ENCODE measurements at places on chromosomes 4 and X.

DNA sequence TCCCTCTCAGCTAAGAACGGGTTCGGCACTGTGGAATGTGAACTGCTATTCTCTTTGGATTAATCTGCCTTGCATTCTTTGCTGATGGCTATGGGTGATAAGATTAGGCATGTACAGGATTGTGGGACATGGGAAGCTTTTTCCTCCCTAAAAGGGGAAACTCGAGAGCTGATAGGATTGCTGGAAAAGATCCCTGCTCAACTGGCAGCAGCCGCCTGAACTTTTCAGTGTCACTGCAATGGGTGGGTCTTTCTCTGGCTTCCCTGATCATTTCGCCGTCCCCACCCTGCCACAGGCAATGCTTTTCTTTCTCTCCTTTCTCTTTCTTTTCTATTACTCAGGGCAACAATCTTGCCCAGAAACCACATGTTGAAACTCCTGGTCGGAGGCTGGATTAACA is 20.5 kb downstream of the PAGE2 start:
- no peak for DNase-seq

GRCh38 chr4:170009291-170009690 is 16.9 kb downstream of the MFAP3L start:
- no peak for DNase-seq

GRCh38 chr4:69757464-69757863 is 3.0 kb downstream of the SULT1B1 start:
- no peak for DNase-seq

GRCh38 chrX:102846544-102847236 is 90.4 kb upstream of the RAB40AL start:
- DNase-seq, result no peak

DNA sequence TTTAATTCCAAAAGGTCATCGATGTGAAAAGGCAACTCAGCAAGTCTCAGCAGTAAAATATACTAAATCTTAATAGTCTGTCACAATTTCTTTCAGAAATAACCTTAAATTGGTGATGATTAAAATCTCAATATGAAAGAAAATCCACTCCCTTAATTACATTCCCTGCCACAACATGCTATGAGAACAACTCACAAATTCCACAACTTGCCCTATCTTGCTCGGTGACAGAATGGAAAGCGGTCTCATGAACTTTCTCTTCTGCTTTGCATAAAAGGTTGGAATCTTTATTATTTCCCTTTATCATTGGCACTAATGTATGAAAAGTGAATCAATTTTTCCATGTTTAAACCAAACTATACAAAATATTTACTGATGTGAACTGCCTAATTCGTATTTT is 380.8 kb downstream of the TMA16 start:
- DNase-seq, result no peak

GRCh38 chr4:93751411-93751810 is 77.1 kb upstream of the ATOH1 start:
- DNase-seq, result no peak

GRCh38 chrX:108584617-108585211 is 145.1 kb downstream of the COL4A5 start:
- no peak for DNase-seq

DNA sequence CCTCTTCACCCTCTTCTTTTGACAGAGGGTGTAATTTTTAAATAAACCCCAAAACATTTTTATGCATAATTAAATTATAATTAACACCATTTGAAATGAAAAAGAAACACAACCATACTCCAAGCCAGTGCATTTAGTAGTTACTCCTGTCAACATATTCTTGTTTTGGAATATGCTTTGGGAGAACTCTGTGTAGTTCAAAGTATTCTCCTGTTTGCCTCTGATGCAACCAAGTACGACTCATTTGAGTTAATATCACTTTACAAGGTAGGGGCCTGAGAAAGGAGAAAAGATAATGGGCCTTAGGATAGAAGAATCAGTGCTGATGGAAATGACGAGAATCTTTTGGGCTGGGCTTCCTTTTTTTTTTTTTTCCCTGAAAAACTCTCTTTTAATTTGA is 2.7 kb downstream of the PTPN13 start:
- no peak for DNase-seq

DNA sequence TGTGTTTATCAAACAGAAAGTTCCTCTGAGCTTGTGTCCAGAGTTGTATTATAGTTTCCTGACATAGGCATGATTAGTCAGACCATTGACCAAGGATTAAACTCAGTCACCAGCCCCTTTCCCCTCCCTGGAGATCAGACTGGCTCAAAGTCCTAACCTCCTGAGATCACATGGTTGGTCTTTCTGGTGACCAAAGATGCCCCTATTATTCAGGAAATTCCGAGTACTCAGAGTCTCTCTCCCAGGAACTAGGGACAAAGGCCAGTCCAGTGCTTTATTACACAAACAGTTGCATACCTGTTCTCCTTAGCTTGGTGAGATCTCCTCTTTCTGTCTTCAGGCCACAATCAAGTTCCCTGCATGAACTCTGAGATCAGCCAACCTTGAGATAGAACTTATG is 14.5 kb upstream of the ENPP6 start:
- DNase-seq, result no peak

- no peak for DNase-seq
Observed at GRCh38 chrX:44036336-44036735, 63.1 kb upstream of the NDP start.

GRCh38 chr4:1035510-1035909 is 24.1 kb downstream of the FGFRL1 start:
- no peak for DNase-seq

GRCh38 chr4:18106620-18107019 is 85.1 kb upstream of the LCORL start:
- DNase-seq, result no peak

- no peak for DNase-seq
Observed at GRCh38 chr4:145843639-145844038, 95.0 kb downstream of the ZNF827 start.

DNA sequence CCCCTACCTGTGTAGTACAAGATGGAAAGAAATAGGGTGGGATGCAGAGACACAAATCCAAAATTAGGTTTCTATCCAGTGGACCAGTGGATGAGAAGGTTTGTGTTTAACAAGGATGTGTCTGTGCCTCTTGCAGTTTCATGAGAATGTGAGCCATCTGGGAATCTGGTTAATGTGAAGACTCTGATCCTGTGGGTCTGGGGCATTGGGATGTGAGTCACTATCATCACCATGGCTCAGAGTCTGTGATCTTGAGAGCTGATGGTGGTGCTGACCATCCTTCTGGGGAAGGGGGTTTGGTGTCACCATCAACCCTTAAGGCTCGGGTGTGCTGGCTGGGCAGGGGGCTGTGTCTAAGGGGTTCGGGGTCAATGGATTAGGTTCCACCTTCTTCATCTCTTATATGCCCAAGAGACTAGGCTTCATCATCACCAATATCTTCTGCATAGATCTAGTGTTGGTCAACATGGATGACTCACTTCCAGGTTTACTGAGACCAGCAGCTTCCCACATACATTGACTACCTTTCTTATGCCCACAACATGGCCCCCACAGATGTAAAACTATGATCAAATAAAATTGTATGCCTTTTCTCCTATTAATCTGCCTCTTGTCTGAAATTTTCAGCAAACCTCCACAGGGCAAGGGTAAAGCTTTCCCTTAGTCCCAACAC is 65.7 kb upstream of the MID1 start:
- no peak for DNase-seq

DNA sequence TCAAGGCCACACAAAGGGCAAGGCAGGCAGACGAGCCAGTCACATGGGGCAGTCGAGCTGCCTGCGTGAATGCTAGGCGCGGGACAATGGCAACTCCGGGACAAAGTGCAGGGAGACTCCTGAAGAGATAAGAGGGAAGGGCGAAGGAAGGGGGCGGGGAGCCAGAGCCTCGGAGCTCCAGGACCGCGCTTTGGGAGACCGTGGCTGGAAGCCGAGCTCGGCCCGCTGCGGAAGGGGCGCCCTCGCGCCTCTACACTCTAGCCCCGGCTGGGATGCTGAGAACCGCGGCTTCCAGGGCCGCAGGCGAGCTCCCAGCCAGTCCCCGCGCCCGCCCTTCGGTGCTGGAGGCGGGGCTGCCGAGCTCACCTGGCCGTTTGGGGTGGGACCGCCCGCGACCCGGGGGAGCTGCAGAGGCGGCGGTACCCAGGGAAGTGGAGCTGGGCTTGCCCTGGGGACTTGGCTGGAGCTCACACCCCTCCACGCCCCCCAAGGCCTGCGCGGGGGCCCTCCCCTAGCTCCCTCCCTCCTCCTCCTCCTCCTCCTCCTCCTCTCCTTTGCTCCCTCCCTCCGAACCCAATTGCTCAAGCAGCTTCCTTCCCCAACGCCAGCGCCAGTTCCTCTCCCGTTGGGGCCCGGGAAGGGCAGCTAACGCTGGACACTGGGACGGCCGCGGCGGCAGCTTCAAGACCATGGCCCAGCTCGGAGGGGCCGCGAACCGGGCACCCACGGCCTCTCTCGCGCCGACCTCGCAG is at the start of gene SOWAHD:
TSS of gene SOWAHD (plus strand) at position 610 of the 752 bp plus-strand sequence. CDS start at position 690, 80 bp downstream.
- peak; percentile 47 for DNase-seq

- DNase-seq, result no peak
Observed at GRCh38 chr4:30840571-30840970, 120.4 kb downstream of the PCDH7 start.

- no peak for DNase-seq
Observed at GRCh38 chr4:168577624-168578023, 80.8 kb downstream of the PALLD start.

- peak; percentile 17 for DNase-seq
Observed at GRCh38 chr4:176002007-176002613, 63.5 kb upstream of the WDR17 start.

GRCh38 chr4:48033825-48034413 is 17.3 kb downstream of the NIPAL1 start:
- peak; percentile 75 for DNase-seq
